ENCODE measurements at places on chromosomes 12 and 14. TPM values are rescaled to one million over a fixed set of nuclear protein-coding genes. Genes with fewer than 3 reads are reported as not detected.

The FAM181A gene
- not detected for total RNA-seq

The LRRC10 gene
- total RNA-seq = not detected

The HNRNPA1 gene
- total RNA-seq = 216 TPM

GRCh38 chr12:68589194-68589593, 21.5 kb upstream of the RAP1B start:
- no peak overlapping the region for H3K27ac ChIP-seq
- no peak for DNase-seq
- no peaks in the 10 kb centered on the region for H3K36me3 ChIP-seq
- no peak overlapping the region for H3K4me3 ChIP-seq
- no peaks in the 10 kb centered on the region for H3K27me3 ChIP-seq

DNA sequence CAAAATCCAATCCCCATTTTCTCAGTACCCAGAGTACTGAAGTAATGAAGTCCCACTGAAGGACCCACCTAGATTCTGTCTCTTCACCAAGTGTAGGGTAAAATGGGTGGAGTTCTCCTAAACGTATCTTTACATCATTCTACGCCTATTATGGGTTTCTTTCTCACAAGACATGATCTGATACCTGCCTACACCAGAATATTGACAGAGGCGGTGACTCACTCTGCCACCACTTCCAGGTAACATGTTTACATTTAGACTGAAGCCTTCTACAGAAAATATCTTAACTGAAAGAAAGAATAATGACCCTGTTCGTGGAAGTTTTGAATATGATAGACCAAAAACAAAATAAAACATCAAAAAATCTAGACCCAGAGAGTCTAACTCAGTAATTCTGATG, 89.8 kb downstream of the BTG1 start:
- no peak overlapping the region for H3K27ac ChIP-seq
- no peaks in the 10 kb centered on the region for H3K27me3 ChIP-seq
- H3K4me3 ChIP-seq = no peak overlapping the region
- H3K36me3 ChIP-seq = no peaks in the 10 kb centered on the region
- no peak for DNase-seq
- no peaks in the 10 kb centered on the region for H3K4me1 ChIP-seq

GRCh38 chr12:1660304-1661187, 30.3 kb upstream of the ADIPOR2 start:
- H3K36me3 ChIP-seq = no peaks in the 10 kb centered on the region
- peak overlapping the region; percentile 96 for H3K27ac ChIP-seq
- H3K4me1 ChIP-seq = peaks cover 55% of the 10 kb centered on the region

DNA sequence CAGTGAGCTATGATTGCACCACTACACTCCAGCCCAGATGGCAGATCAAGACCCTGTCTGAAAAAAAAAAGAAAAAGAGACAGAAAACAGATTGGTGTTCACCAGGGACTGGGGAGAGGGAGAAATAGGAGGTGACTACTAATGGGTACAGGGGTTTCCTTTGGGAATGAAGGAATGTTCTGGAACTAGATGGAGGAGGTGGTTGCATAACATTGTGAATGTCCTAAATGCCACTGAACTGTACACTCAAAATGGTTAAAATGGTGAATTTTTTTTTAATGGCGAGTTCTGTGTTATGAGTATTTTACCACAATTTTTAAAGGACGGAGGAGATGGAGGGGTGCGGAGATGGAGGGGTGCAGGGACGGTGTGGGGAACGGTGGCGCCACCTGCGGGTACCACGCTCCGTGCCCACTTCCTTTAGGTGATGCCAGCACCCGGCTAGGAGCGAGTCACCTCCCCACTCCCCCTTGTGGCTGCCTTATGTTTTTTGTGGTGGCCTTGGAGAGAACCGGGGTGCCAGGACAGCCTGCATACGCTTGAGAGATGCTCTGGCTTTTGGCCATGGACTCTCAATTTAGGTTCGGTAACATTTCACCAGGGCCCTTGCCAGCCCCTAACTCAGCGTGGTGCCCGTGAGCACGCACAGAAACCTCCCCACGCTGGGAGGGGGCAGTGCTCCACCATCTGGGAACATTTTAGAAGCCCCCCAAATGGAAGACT, 16.1 kb downstream of the UBC start:
- no peak for DNase-seq
- no peak overlapping the region for H3K4me3 ChIP-seq
- H3K36me3 ChIP-seq = no peaks in the 10 kb centered on the region
- no peak overlapping the region for H3K27ac ChIP-seq
- peaks cover 6% of the 10 kb centered on the region for H3K4me1 ChIP-seq

DNA sequence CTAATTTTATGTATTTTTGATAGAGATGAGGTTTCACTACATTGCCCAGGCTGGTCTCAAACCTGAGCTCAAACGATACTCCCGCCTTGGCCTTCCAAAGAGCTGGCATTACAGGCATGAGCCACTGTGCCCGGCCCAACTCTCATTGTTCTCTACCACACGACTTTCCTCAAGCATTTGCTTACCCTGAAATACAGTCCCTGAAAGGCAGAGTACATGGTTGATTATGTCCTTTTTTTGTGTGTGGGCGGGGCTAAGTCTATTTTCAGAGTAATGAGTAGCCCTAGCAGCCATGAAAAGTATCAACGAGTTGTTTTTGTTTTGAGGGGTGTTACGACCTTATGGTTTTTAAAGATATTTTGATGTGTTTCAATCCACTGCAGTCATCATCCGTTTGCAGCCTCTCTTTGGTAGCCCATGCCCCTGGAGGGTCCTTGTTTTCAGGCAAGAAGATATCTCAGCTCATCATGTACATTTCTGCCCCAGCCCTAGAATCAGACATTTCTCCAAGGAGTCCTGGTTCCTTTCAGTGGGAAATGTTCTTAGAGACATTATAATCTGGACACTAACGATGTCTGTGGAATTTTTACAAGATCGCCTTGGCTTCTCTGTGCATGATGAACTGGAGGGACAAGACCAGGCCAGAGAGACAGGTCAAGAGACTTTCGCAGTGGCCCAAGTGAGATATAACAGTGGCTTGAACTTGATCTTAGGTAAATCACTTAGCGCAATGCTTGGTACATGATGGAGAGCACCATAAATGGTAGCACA, 8.7 kb downstream of the ACACB start:
- no peak overlapping the region for H3K27ac ChIP-seq
- peaks cover 20% of the 10 kb centered on the region for H3K4me1 ChIP-seq
- no peak overlapping the region for H3K4me3 ChIP-seq

DNA sequence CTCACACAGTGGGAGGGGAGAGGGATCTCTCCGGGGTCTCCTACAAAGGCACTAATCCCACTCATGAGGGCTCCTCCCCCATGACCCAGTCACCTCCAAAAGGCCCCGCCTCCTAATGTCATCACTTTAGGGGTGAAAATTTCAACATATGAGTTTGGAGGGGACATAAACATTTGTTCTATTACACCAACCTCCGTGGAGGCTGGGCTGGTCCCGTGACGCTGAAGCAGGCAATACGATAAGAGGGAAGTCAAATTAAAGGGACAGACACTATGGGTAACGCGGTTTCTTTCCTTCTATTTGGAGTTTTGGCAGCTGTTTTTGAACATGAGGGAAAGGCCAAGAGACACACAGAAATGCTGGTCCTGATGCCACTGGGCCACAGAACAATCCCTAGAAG, 175.7 kb upstream of the VASH1 start:
- H3K27me3 ChIP-seq = no peaks in the 10 kb centered on the region
- H3K36me3 ChIP-seq = no peaks in the 10 kb centered on the region
- no peak overlapping the region for H3K4me3 ChIP-seq
- no peaks in the 10 kb centered on the region for H3K4me1 ChIP-seq

DNA sequence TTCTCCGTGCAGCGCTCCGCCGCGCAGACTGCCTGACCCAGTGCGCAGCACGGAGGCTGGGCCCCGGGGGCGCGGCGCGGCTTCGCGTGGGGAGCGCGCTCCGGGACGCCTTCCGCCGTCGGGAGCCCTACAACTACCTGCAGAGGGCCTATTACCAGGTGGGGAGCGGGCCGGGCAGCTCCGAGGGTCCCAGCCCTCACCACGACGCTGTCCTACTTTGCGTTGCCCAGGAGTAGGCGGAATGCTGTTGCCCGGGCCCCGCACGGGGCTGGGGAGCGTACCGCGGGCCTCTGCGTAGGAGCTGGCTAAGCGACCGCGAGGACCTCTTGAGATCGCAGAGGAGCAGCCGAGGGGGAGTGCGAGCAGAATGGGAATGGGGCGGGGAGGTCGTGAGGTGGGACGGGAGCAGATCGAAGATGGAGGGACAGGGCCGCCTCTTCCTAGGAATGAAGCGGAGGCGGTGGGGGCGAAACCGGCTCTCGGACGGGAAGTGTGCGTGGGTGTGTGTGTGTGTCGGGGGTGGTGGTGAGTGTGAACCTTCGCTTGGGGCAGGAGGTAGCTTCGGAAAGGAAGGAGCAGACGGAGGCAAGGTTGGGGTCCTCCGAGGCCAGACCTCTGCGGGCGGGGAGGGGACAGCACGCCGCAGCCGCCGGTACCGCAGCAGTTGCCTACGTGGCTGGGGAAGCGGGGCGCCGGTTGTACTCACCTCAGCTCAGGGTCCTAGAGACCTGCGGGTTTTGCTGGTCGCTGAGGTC, 751 bp downstream of the P3H3 start:
- H3K27me3 ChIP-seq = no peaks in the 10 kb centered on the region
- H3K4me3 ChIP-seq = peak overlapping the region; percentile 95
- H3K36me3 ChIP-seq = no peaks in the 10 kb centered on the region
- peak overlapping the region; percentile 80 for H3K27ac ChIP-seq
- no peak for DNase-seq
- H3K4me1 ChIP-seq = peaks cover 45% of the 10 kb centered on the region

All from esophagus muscularis mucosa (tissue), 4 donors.